ENCODE measurements at places on chromosomes 7 and 10.

DNA sequence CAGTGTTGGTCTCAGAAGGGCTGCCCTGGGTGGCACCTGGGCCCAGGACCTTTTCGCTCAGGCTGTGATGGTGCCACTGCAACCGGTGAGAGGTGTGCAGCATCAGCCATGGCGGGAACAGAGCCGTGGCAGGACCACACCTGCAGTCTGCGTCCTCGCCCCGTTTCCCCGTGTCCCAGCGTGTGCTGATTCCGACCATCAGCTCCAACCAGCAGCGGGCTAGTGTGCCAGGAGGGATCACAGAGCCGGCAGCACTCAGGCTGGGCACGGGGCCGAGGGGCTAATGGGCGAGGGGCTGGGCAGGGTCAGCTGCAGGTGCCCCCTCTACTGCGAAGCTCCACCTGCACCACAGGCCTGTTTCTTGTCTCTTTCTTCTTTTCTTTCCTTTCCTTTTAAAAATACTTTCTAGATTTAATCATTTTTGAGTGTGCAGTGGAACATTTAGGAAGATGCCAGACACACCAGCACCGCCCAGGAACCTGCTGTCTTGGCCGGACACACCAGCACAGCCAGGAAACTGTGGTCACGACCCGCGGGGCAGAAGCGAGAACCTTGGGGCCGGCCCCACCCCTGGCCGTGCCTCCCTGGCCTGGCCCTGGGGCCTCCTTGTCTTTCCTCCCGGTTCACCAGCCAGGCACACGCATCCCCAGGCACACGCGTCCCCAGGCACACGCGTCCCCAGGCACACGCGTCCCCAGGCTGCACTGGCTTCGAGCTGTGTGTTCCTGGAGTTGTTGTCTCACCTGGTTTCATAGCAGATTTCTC, 34.6 kb downstream of the ADGRA1 start:
- no peak for DNase-seq

DNA sequence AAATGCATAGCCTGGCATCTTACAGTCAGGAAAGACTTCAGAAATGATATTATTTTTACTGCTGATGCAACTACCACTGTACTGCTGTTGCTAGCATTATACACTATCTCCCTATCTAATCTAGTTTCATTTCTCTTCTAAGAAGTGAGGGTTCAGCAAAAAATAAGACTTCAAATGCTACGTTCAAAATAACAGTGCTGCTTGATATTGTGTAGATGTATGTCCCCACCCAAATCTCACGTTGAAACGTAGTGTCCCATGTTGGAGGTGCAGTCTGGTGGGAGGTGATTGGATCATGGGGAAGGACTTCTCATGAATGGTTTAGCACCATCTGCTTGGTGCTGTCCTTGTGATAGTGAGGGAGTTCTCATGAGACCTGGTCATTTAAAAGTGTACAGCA, 129.4 kb downstream of the ANK3 start:
- DNase-seq: no peak

GRCh38 chr10:93067443-93068365, 6.0 kb upstream of the CYP26A1 start:
- DNase-seq: no peak

GRCh38 chr7:98982686-98983085, 104.4 kb downstream of the TRRAP start:
- DNase-seq: no peak

DNA sequence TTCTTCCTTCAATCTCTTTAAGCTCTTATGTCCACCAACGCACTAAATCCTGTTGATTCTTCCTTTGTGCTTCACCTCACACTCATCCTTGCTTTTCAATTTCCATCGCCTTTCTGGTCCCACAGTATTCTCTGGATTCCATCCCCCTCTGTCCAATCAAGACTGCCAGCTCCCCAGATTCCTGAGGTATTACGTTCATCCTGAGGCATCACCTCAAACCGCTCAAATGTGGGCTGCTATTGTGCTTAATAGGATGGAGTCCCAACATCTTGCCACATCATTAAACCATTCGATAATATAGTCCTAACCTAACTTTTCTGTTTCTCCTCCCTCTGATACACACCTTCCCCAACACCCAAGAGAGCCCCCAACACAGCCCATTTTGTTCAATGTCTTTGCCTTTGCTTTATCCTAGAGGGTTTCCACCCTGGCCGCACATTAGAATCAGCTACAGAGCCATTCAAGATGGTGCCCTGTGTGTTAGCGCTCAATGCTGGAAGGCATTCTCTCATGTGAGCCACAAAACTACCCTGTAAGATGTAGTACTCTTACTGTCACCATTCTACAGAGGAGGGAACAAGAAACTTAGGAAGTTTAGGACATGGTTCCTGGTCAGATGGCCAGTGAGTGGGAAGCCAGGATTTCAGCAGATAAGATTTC, 79.5 kb upstream of the LEP start:
- DNase-seq: no peak

GRCh38 chr7:13989949-13990305, 461 bp upstream of the ETV1 start:
- no peak for DNase-seq

DNA sequence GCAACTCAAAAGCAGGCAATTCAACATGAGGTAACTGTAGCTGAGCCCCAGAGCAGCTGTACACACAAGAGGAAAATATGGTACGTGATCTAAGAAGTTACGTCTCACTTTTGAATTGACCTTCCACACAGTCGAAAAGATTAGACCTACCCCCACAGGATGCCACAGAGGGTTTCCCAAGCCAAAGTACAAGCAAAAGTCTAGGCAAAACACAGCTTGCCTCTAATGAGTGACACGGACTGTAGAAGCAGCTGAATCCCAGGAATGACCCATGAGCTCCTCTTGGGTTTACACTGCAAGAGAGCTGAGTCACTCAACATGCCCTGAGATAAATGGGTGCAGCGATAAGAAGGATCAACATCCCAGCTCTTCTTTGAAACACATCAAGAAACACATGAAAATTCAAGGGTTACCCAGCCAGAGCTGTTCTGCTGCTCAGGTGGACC, 9.8 kb downstream of the CREB3L2 start:
- DNase-seq: no peak

- no peak for DNase-seq
Observed at GRCh38 chr7:112556633-112557032, 75.8 kb downstream of the LSMEM1 start.

DNA sequence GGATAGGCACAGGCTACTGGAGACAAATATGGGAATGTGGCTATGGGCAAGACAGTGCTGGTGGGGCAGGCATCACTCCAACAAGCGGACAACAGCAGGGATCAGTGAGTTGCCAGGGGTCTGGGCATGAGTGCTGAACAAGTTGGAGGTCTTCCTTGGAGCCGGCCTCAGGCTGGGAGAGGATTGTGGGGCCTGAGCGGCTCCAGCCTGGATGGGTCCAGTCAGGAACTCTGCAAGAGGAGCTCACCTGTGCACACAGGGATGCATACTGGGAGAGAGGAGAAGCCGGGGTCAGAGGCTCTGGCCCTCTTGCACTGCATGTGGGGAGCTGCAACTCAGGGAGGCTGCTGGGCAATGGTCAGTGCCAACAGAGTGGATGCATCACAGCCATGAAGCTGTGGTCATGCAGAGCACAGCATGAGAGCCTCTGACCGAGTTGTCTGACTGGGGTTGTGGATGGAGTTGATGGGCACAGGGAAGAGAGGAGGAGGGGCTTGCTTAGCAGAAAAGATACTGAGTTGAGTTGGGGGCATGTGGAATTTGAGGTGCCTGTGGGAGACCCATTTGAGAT, 204.0 kb upstream of the ZNF32 start:
- no peak for DNase-seq

DNA sequence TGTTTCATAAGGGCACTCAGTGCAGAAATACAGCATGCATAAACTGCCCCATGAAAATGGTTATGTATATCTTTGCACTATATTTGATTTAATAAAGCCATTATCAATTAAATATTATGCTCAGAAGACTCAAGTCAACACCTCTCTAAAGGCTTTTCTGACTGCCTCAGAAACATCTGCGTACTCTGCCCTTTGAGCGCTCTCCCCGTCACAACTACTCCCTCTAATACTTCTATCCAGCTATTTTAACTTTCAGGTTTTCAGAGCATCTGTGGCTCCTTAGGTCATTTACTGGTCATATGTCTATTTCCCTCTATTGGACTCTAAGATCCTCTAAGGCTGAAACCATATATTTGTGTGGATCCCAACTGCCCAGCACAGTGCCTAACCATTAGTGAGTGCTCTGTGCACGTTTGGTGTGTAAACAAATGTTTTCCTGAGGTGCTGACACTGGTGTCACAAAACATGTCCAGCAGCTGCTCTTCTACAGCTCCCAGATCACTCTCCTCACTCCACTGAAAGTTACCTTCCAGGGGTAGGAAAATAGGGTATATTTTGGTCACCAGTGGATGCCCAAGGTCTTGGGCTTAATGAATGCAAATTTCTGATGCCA, 179.1 kb downstream of the BTAF1 start:
- no peak for DNase-seq

- no peak for DNase-seq
Observed at GRCh38 chr7:24700521-24701260, 56.6 kb downstream of the GSDME start.

DNA sequence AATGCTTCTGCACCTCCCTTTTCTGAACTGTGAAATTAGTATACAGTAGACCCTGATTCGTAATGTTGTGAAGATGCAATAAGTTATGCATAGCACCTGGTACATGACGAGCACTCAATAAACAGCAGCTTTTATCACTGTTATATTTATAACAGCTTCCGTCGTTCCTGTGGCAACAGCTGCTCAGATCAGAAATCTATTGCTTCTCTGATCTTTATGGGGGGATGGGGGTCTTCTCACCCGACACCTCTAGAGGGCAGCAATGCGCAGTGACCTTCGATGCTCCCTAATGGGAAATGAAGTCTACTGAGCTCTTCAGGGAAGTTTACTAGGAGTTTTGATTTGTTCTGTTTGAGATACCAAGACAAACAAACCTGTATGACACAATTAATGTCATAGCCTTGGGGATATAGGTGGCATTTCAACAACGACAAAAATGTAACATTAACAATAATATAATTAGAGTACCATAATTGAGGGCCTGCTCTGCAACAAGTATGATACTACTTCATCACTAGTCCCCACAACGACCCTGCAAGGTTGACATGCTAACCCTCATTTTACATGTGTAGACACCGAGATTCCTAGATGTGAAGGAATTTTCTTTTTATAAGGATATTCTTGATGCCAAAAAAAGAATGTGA, 289.6 kb downstream of the SFMBT2 start:
- peak; percentile 81 for DNase-seq

GRCh38 chr7:28224675-28225074, 44.1 kb upstream of the JAZF1 start:
- DNase-seq: no peak

GRCh38 chr10:121844537-121844936, 83.3 kb downstream of the ATE1 start:
- DNase-seq: no peak

DNA sequence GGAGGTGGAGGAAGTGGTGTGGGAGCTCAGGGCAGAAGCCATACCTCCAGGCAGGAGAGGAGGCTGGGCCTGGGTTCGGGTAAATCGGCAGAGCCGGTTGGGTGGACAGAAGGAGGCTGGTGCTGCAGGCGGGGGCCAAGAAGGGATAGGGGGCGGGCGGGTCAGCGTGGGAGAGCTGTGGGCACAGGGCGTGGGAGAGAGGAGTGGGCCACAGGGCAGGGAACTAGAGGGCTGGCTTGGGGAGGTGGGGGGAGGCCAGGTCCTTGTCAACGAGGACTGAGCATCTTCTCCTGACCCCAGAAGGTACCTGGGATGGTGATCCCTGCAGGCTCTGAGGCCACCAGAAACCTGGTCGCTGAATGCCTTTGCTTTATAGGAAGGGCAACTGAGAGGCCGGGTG, 11.9 kb downstream of the LAT2 start:
- DNase-seq: no peak

- no peak for DNase-seq
Observed at GRCh38 chr10:86284355-86285105, 82.1 kb downstream of the GRID1 start.

GRCh38 chr10:128971374-128972035, 495.5 kb upstream of the MGMT start:
- DNase-seq: no peak

DNA sequence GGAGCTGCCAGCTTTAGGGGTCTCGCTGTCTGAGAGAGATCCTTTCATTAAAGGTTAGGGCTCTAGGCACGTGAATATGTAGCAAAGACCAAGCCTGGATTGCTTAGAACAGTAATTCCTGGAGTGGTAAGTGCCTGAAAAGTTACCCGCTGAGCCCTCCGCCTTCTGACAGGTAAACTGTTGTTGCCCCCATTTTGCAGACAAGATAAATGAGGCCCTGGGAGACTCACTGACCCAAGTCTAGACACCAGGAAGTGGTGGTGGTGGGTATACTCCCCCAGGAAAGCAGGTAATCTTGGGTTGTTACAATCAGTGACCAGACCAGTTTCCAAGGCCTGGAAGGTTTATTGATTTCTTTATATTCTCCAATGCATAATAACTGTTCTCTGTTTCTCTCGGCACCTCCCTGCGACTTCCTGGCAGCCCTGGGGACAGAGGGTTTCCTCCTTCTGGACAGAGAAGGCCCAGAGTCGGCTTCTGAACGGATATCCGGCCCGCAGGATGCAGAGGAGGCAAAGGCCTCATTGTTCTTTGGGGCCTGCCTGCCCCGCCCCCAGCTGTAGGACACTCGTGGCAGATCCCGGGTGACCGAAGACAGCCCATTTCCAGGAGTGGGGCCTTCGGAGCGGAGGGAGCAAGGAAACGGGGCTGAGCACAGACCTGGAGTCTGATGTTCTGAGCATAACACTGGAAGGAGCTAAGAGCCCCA, 1.3 kb upstream of the GRK5 start:
- DNase-seq: peak; percentile 66

GRCh38 chr7:127935847-127936376, 95.3 kb downstream of the LRRC4 start:
- DNase-seq: no peak

DNA sequence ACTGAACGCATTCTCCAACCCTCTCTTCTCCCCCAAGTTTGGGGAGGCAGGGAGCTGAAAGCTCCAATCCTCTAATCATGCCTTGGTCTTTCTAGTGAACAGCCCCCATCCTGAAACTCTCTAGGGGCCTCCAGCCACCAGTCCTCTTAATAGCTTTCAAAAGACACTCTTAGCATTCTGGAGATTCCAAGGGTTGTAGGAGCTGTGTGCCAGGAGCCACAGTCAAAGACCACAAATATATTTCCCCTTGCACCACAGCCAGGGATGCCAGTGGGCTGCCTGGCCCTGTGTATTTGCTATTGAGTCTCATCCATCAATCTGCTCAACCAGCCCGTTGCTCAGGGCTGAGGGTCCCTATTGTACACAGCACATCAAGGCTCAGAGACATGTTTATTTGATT, 18.5 kb upstream of the MLXIPL start:
- DNase-seq: no peak

- DNase-seq: no peak
Observed at GRCh38 chr7:154843670-154844237, 159.2 kb downstream of the PAXIP1 start.

GRCh38 chr7:129417073-129417472, 17.2 kb upstream of the STRIP2 start:
- DNase-seq: no peak

- no peak for DNase-seq
Observed at GRCh38 chr10:66717231-66717981, 208.4 kb upstream of the LRRTM3 start.

GRCh38 chr10:44647877-44648542, 263.1 kb upstream of the CXCL12 start:
- DNase-seq: peak; percentile 19

- no peak for DNase-seq
Observed at GRCh38 chr10:62733654-62734293, 70.7 kb upstream of the ADO start.
